CD4-positive, alpha-beta T cell treated with Interleukin-21 for 1 hour (primary cell): ENCODE measurements at places on chromosomes 12 and 14.

DNA sequence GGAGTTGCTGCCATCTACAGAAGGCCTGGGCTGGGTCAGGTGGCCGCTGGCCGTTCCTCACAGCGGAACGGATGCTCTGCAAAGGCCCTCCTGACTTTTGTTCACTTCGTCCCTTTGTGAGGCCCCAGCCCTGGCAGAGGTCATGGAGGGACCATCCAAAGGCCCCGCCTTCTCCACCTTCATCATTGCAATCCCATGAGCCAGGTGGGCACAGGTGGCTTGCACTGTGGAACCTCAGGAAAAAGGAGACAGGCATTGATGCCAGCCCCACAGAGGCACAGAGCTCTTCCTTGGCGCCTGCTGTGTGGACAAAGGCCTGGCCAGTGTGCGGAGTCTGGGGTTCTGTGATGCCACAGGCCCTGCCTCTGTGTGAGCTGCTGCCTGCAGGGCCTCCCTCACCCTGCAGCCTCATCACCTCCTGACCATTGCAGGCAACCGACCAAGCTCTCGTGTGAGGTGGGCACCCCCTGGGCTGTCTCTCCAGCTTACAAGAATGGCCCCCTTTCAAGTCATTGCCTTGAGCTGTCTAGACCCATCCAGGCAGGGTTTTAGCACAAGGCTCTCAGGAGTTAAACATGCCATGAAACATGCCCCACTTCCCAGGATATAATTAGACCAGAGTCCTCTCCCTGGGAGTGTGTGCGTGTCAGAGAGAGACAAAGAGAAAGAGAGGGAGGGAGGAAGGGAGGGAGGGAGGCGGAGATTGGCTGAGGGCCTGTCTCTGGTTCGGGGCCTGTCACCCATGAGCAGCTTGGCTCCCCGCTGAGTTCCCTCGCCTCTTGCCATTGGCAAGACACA lies 19.3 kb downstream of the NFKBIA start:
- no peak for DNase-seq

GRCh38 chr14:73125169-73125588 lies 11.1 kb upstream of the PSEN1 start:
- DNase-seq: no peak

DNA sequence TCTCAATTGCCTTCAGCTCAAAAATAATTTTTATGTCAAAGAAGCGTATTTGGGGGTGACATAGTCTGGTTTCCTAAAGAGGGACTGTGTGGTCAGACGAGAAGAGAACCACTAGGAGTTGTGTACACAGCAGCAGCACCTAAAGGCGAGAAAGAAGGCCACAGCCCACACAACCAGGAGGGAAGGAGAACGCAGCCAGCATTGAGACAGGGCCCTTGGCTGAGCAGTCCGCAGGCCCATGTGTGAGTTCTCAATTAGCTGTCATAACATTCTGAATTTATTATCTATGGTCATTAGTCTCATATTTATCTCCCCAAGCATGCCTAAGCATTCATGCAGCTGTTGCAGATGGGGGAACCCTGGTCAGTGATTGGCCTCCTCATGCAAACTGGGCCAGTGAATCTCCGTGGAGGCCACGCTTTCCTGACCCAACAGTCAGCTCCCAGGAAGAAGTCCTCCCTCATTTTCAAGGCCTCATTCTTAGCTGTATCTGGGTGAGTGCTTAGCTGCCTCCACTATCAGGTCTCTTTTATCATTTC lies 81.2 kb upstream of the ATF7IP start:
- no peak for DNase-seq

DNA sequence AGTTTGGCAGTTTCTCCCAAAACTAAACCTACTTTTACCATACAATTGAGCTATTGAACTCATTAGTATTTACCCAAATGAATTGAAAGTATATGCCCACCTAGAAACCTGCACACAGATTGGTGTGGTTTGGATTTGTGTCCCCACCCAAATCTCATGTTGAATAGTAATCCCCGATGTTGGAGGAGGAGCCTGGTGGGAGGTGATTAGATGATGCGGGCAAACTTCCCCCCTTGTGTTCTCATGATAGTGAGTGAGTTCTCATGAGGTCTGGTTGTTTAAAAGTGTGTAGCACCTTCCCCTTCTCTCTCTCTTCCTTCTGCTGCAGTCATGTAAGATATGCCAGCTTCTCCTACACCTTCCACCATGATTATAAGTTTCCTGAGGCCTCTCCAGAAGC lies 4.0 kb upstream of the KRT6C start:
- DNase-seq: no peak

DNA sequence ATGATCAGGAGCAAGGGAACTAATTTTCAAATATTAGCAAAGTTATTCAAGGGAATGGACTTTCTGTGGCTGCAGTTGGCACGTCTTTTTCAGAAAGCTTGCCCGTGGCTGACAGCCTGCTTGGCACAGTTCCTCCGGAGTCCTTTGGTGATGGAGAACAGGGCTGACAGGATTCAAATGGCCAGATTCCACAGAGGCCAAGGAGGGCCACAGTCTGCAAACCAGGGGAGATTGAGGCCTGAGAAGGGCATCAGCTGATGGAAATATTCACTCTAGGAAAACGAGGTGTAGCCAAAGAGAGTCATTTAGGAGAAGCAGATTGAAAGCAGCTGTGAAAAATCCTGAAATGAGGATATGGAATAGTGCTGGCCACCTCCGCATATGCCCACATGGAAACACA lies 178.3 kb downstream of the EMP1 start:
- no peak for DNase-seq

DNA sequence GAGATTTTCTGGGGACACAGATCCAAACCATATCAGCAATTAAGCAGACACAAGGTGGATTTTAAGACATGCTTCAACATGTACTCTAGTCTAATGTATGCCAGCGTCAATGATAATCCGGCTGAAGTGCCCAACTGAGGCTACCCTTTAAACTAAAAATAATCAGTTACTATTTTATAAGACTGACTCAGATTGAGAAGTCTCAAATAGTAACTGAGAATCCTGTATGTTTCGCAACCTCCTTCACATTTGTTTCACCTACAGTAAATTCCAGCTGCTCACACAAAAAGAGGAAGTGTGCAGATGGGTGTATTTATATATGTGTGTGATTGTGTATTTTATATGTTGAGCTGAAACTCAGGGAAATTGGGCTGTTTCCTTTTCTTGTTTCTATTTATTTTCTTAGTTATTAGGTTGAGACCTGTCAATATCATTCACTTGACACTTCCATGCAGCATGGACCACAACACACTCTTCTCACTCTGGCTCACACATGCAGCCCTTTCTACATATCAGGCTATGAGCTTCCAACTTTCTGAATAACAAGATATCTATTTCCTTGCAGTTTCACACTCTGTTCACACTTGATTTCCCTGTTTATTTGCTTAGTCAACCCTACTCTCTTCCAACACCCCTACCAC lies 1224.9 kb upstream of the TMEM132C start:
- DNase-seq: no peak

DNA sequence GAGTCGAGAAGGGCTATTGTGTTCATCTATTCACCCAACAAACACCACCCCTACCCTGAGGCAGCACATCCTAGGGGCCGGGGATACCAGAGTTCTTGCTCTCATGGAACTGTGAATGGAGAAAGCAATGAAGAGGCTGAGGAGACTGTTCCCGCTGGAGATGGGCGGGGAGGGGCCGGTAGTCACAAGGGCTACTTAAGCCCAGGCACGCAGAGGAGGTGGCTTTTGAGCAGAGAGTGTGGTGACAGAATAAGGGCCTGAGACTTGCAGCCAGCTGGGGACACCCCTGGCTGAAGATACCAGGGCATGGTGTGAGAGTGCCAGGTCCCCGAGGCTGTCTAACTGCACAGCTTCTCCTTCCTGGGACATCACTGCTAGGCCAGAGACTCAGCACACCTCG lies 114.1 kb upstream of the EVL start:
- DNase-seq: no peak

- DNase-seq: no peak
Measured at GRCh38 chr12:214003-214741, at the start of gene SLC6A12. Gene SLC6A12, minus strand, starts transcription at chr12:214157. Its CDS starts 4,171 bp downstream, at chr12:209986.

DNA sequence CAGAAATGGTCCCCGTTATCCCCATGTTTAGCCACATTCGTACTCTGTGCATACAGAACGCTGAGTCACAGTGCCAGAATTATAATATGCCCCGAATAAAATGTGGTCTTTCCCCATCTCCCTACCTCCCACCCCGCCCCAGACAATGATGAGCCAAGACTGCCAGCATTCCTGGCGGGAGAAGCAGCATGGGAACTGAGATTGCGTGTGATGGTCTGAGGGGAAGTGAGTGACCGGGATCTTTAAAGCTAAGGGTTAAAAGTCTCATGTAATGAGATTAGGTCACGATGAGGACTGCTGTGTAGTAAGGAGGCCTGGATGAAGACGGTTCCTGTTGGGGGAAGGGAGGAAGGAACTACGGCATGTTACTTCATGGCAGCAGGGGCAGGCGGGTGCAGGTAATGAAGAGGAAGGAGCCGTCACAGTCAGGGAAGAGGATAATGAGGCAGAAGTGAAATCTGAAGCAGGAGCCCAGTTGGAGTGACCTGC lies 243.3 kb upstream of the FKBP4 start:
- no peak for DNase-seq

GRCh38 chr12:91176358-91176757 lies 6.3 kb downstream of the DCN start:
- no peak for DNase-seq
